ENCODE measurements at places on chromosomes 4 and X.

GRCh38 chr4:41322617-41323016 lies 65.9 kb downstream of the UCHL1 start:
- DNase-seq = no peak

DNA sequence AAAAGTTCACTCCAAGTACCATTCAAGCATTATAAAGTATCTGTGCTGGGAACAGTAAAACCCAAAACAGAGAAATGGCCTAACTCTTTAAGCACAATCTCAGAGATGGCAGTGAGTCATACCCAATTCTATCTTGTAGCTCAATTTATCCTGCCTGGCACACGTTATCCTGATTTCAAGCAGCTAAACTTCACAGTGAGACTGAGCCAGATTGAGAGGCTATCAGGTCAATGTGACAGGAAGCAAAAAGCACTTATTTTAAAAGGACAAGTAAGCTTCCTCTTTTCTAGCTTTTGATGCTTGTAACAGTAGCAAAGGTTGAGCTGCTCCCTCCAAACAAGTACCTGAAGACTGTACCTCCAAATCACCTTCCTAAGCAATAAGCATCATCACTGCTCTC lies 324.9 kb downstream of the NAF1 start:
- no peak for DNase-seq

- DNase-seq = peak; percentile 1
Measured at GRCh38 chrX:136497556-136498052, at the start of gene HTATSF1. TSS of gene HTATSF1 (plus strand) at chrX:136497592. CDS start at chrX:136497685, 93 bp downstream.

DNA sequence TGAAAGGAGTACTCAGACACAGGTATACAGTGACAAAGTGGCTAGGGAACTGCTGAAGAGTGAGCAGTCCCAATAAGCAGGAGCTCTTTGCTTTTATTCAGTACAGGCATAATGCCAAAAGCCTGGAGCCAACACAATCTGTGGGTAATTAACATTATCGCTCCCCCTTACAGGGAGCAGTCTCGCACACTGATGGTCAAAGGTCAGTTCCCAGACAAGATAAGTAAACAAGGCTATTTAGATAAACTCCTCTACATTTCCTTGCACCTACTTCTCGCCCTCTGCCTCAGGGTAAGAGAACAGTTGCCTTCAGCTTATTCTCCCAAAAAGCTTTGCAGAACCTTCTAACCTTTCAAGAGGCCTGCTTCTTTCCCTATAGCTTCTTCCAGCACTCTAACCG lies 73.9 kb upstream of the TAF9B start:
- no peak for DNase-seq

- DNase-seq = no peak
Measured at GRCh38 chr4:148834804-148835631, 392.8 kb upstream of the NR3C2 start.

DNA sequence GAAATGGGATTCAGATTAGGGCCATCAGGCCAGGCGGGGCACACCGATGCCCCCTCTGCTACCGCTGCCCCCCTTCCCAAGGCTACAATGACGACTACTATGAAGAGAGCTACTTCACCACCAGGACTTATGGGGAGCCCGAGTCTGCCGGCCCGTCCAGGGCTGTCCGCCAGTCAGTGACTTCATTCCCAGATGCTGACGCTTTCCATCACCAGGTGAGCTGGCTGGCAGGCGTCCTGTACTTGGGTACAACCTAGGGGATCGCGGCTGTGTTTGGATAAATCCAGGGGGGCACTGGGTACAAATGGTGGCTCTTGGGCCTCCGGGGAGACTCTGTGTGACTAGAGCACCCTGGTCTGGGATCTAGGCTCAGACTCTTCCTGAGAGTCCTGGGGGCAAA lies 1.1 kb downstream of the EMD start:
- no peak for DNase-seq

- DNase-seq = no peak
Measured at GRCh38 chr4:183136855-183137254, 37.8 kb downstream of the WWC2 start.

- no peak for DNase-seq
Measured at GRCh38 chrX:1719270-1719669, 104.4 kb downstream of the ASMT start.

DNA sequence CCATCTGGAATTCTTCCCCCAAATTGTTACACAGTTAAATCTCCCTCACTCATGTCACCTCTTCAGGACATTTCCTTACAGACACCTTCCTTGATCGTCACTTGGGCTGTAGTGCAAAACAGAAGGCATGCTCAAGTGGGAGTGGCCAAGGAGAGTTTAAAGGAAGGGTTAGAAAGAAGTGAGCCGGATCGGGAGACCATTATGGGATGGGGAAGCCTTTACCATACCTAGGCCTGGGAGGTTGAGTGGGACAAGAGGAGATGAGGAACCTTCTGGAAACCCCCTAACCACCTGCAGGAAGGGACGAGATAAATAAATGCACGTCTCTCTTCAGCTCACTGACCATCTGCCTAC lies 102.7 kb downstream of the UCHL1 start:
- DNase-seq = no peak

DNA sequence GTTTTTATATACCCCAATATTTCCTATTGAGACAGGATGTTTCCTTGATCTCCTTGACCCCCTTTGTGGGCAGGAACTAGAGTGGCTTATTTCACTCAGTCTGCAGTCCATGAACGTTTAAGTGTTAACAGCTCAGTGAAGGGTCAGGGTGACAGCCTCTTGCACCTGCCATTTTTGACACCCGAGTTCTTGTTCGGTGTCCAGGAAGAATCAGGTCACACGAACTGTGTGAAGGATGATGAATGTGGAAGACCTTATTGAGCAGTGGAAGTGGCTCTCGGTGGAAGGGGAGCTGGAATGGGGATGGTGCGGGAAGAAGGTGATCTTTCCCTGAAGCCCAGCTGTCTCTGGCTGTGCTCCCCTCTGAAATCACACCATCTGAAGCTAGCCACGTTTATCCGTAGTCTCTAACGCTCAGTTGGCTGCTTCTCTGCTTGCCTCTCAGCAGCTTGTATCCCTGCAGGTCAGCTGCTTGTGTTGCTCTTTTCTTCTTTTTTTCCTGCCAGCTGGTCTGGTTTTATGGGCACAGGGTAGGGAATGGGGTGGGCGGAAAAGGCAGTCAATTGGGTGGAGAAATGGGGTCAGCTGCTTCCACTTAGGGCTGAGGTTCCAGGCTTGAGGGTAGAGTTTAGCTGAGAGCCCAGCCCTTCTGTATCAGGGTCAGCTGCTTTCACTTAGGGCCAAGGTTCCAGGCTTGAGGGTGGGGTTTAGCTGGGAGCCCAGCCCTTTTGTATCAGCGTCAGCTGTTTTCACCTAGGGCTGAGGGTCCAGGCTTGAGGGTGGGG lies 29.0 kb upstream of the CCNG2 start:
- no peak for DNase-seq

DNA sequence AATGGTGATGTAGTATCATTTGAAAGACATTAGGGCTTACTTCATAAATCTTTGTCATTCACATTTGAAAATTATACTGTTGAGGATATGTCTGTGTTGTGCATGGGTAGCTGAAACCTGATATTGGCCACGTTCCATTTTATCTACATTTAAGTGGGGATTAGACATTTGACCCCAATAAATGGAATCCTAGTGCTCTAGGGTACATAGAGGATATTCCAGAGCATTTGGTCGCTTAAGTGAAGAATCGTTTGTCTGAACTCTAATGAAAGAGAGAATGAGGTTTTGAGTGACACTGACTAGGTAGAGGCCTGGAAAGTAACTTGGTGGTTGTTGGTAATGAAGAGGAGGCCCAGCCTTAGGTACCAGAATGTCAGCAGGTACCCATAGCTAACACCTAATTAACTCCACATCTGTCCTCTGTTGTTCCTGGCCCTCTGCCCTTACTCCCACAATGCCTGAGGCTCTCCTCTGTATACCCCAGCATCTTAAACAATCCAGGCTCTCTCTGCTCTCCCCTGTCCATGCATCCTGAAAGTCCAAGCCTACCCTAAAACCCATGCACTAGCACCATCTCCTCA lies 299.5 kb upstream of the KLF3 start:
- no peak for DNase-seq

- DNase-seq = peak; percentile 75
Measured at GRCh38 chr4:2832309-2832980, 11.2 kb upstream of the ADD1 start.

- DNase-seq = no peak
Measured at GRCh38 chr4:69995526-69996016, at the start of gene STATH. TSS of gene STATH (plus strand) at chr4:69995966. CDS start at chr4:69998438, 2,472 bp downstream.

GRCh38 chrX:1600406-1601050 lies 9.1 kb downstream of the AKAP17A start:
- DNase-seq = no peak

DNA sequence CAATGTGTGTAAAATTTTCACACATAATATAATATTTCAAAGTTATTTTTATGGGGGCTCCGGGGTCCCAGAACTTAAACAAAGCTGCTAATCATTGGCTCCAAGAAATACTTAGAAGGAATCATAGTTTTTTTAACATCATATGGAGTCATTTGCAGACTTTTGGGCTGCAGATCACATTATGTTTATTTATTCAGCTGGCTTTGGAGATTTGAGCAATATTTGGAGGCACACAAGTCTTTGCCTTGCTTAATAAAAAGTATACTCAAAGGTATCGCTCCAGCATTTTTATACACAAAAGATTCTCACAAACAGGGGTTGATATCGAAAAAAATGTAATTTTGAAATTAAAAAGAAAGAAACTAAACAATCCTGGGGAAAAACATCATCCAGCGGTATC lies 382.5 kb upstream of the TENM3 start:
- no peak for DNase-seq

- no peak for DNase-seq
Measured at GRCh38 chr4:188976644-188977115, 837.4 kb downstream of the TRIML1 start.

- DNase-seq = no peak
Measured at GRCh38 chrX:9340598-9341290, 124.1 kb upstream of the TBL1X start.

DNA sequence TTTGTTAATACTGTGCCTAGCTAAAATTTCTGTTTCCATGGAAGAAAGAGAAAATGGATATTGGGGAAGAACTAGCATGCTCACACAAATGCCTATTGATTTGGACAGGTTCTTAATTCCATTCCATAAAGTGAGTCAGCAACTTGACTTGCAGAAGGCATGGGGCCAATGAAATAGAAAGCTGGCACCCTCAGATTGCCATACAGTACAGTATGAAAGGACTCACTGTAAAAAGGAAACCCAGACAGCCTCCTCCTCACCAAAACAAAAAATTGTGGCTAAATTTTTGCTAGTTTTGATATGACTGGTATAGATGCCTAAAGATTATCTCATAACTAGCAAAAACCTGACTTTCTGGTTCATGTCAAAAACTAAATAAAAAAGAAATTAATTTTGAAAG lies 11.2 kb upstream of the TAB3 start:
- no peak for DNase-seq

DNA sequence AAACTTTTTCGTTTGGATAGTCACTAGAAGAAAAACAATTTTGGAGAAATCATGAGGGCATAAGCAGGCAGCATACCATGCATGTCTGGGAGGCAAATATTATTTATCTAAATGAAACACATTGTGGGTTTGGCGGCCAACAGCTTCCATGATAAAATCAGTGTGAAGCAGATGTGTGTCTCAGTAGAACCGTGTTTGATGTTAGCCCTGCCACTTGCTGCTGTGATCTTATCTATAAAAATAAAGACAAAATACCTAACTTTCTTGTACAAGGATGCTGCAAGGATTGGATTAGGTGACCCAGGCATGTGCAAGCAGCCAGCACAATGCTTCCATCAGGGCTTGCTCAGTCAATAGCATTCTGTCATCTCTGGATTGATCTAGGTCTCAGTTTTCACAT lies 341.4 kb downstream of the PACRGL start:
- no peak for DNase-seq

- DNase-seq = peak; percentile 41
Measured at GRCh38 chr4:6969826-6970800, 60.5 kb downstream of the TBC1D14 start.

DNA sequence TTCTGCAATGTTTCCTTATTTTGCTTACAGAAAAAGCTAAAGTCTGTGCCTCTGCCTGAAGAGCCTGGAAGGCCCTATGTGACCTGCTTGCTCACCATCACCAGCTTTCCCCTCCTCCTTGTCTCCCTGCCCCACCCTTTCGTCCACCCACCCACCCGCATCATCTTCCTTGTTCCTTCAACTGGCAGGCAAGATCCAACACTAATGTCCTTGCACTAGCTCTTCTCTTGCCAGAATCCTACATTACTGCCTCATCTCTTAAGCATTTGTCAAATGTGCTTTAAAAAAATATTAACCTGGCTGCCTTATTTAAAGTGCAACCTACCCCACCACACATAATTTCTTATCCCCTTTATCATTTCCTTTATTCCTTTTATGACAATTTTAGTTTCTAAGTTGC lies 165.1 kb upstream of the PPP3CA start:
- DNase-seq = no peak

- DNase-seq = peak; percentile 60
Measured at GRCh38 chr4:122827258-122827878, 737 bp downstream of the FGF2 start.
